Left lung (tissue), 14 donors: ENCODE measurements at places on chromosomes 6 and 20. TPM values are rescaled to one million over a fixed set of nuclear protein-coding genes. Genes with fewer than 3 reads are reported as not detected.

MLN gene
- not detected for total RNA-seq

TRMT6 gene
- total RNA-seq = 13.3 TPM

UFL1 gene
- 25.1 TPM for total RNA-seq

FNDC1 gene
- 0.68 TPM for total RNA-seq

GRCh38 chr6:111984516-111985201 is 69.2 kb upstream of the CCN6 start:
- no peak for DNase-seq

DNA sequence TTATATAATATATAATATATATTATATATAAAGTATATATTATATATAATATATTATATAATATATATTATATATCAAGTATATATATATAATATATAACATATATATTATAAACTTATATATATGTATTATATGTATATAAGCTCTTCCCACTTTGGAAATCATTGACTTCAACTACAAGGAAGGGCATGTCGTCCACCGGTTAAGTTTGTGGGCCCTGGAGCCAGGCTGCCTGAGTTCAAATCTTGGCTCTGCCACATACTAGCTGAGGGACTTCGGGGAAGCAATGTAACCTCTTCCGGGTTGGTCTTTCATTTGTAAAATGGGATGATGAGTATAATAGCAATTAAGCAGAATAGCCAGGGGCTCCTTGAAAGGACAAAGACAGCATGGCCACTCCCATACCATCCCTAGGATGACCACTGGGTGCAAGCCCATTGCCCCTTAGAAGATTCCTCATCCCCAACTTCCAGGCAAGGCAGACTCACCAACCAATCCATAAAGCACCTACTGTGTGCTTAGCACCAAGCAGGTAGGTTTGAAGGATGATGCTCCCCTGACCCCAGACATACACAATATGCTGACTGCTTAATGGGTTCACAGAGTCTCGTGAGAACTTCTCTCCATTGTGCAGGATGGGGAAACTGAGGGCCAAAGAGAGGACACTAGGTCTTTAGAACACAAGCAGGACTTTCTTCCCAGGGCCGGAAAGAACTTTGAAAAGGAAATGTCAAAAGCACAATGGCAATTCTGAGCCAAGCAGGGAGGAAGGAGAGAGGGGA is 163.2 kb downstream of the MRPL14 start:
- no peak for DNase-seq

DNA sequence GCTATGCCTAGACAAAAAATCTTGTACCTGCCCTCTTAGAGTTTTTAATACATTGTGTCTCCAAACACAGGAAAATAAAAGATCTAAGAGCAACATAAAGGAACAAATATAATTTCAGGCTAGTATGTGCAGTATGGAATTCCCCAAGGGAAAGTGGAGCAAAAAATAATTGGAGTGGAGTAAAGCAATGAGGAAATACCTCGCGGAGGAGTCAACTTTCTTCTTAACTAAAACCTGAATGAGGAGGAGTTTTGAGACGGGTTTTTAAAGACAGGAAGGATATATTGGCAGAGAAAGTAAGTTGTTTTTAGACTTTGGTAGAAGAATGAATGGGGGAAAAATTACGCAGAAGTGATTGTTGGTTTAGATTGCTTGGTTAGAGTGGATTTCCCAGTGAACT is 14.0 kb downstream of the HIVEP1 start:
- DNase-seq = no peak

- DNase-seq = no peak
Measured at GRCh38 chr6:132498638-132499037, 14.3 kb downstream of the STX7 start.

GRCh38 chr6:44564906-44565524 is 177.5 kb downstream of the CDC5L start:
- DNase-seq = no peak

DNA sequence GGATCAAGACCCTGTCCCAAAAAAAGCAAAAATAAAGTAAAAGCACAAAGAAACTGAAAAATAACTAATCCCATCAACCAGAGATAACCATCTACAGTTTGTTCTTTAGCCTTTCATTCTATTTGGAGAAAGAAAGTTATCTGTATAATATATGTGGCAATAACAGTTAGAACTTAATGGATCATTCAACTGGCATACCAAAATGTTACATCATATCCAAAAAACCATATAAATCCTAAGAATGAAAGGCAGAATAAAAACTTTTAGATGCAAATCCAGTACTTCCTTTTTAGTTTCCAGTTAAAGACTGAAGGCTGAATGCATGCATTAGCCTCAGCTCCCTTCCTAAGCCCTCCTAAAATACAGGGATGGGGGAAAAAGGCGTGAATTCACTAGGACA is 25.2 kb downstream of the ILRUN start:
- DNase-seq = no peak

DNA sequence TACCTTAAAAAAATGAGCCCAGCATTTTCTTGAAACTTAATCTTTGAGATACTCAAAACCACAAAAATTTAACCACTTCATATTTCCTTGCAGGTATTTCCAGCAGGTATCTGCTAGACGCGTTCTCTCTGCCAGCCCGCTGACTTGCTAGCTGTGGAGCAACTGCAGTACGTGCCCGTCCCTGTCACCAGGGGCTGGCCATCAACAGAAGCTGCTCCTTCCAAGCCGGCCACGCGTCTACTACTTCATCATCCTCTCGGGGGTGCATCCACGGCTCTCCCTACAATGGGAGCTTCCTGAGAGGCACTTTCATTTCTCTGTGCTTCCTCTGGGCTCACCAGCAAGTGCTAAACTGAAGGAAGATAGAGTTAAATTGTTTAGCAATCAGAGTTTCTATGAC is 132.4 kb downstream of the DTNBP1 start:
- no peak for DNase-seq

GRCh38 chr6:125868678-125869395 is 78.1 kb downstream of the NCOA7 start:
- DNase-seq = no peak
